ENCODE measurements at places on chromosomes 16 and 17. TPM values are rescaled to one million over a fixed set of nuclear protein-coding genes. Genes with fewer than 3 reads are reported as not detected.

DNA sequence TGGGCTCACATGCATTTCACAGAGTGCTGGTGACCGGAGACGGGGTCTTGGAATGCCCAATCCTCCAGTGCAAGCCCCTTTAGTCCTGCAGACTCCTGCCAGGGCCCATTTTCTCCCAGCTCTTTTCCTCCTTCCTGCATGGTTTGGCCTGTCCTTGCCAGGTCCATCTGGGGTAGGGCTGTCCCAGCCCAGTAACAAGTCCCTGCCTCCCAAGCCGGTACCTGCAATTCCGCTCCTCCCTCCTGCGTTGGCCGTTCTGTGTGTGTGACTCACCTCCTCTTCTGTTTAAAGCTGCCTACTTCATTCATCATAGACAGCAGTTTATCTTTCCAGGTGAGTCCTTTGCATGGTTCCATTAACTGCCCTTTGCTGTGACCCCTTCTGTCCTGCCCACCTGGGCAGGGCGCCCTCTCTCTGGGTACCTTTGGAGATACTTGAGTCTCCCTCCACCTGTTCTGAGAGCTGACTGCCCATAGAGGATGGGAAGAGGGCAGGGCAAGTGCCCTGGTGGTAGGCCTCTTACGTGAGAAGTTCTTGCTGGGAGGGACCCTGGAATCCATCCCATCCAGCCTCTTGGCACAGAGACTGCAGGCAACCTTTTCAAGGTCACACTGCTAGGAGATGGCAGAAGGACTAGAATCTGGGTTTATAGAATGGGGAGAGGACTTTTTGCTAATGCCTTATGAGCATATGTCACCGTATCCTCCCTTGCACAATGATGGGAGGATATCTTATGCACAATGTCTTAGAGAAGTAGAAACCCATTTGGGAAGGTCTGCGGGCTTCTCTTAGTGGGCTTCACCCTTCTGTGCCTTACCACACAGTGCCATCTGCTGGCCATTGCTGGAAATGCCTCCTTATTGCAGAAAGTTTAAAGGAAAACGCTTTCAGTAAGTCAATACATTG lies 29.7 kb upstream of the LGALS9 start:
- no peaks in the 10 kb centered on the region for H3K27me3 ChIP-seq
- peaks cover 16% of the 10 kb centered on the region for H3K4me1 ChIP-seq
- H3K36me3 ChIP-seq, result peaks cover 29% of the 10 kb centered on the region
- H3K4me3 ChIP-seq, result no peak overlapping the region
- peak; percentile 88 for DNase-seq

DNA sequence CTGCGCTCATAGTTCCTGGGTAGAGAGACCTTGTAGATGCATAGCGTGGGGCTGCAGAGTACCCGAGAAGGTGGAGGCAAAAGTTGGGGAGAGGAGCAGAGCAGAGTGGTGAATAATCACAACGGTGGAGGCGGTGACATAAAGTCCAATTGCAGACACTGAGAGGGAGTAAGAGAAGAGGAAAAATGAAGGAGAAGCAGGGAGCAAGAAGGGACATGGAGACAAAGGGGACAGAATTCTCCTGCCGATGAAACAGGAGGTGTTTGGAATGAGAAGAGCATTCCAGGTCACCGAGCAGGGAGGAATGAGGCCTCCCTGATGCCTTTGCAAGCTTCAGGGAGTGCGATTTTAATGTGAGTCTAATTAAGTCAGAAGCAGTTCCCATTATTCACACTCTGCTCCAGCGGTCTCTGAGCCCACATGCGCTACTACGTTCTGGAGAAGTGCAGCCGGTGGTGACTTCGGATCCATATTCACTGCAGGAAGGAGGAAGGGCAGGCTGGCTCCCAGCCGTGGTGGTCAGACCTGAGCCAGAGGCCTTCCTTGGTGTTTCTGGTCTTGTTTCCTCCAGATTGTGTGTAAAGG lies 108.0 kb upstream of the DNAH9 start:
- no peak overlapping the region for H3K27ac ChIP-seq
- H3K4me3 ChIP-seq, result no peak overlapping the region
- no peaks in the 10 kb centered on the region for H3K36me3 ChIP-seq

DNA sequence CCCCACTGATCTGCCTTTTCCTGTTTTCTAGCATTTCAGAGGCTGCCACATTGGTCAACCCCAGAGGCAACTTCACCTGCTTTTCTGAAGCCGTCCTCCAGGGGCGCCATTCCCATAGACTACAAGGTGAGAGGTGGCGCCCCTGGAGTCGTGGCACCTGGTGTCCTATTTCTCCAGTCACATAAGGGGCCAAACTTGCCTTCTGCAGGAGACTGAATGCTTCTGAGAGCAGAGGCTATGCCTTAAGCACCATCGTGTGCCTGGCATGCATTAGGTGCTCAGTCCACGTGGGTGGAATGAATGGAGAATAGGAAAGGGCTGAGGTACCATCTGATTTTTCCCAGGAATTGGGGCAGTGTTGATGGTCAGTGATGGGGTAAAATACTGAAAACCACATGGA lies 164.8 kb downstream of the HAPSTR1 start:
- H3K27ac ChIP-seq, result no peak overlapping the region
- peaks cover 2% of the 10 kb centered on the region for H3K27me3 ChIP-seq
- H3K4me3 ChIP-seq, result no peak overlapping the region

DNA sequence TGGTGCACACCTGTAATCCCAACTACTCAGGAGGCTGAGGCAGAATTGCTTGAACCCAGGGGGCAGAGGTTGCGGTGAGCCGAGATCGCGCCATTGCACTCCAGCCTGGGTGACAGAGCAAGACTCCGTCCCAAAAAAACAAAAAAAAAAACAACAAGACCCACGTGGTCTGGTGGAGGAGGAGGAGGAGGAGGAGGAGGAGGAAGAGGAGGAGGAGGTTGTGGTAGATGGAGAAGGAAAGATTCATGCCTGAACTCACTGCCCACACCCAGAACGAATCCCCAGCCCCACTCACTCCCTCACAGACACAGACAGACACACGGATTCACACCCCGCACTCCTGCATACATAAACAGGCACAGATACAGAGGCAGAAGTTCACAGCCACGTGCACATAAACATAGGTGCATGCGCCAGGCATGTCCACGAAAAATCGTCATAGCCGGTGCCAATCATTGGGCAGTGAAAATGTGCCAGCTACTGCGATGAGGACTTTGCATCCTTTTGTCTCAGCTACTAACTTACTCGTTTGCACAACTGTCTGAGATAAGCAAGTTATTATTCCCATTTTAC lies 138.5 kb downstream of the WSCD1 start:
- H3K36me3 ChIP-seq, result no peaks in the 10 kb centered on the region
- no peaks in the 10 kb centered on the region for H3K4me1 ChIP-seq
- no peak overlapping the region for H3K4me3 ChIP-seq
- DNase-seq, result no peak

GRCh38 chr17:1124896-1125787 lies 54.6 kb downstream of the ABR start:
- no peak for DNase-seq
- no peak overlapping the region for H3K27ac ChIP-seq
- H3K27me3 ChIP-seq, result no peaks in the 10 kb centered on the region

GRCh38 chr17:55314784-55315491 lies 50.2 kb downstream of the HLF start:
- no peaks in the 10 kb centered on the region for H3K36me3 ChIP-seq
- DNase-seq, result no peak
- no peaks in the 10 kb centered on the region for H3K4me1 ChIP-seq
- H3K27ac ChIP-seq, result no peak overlapping the region
- peaks cover 22% of the 10 kb centered on the region for H3K27me3 ChIP-seq

DNA sequence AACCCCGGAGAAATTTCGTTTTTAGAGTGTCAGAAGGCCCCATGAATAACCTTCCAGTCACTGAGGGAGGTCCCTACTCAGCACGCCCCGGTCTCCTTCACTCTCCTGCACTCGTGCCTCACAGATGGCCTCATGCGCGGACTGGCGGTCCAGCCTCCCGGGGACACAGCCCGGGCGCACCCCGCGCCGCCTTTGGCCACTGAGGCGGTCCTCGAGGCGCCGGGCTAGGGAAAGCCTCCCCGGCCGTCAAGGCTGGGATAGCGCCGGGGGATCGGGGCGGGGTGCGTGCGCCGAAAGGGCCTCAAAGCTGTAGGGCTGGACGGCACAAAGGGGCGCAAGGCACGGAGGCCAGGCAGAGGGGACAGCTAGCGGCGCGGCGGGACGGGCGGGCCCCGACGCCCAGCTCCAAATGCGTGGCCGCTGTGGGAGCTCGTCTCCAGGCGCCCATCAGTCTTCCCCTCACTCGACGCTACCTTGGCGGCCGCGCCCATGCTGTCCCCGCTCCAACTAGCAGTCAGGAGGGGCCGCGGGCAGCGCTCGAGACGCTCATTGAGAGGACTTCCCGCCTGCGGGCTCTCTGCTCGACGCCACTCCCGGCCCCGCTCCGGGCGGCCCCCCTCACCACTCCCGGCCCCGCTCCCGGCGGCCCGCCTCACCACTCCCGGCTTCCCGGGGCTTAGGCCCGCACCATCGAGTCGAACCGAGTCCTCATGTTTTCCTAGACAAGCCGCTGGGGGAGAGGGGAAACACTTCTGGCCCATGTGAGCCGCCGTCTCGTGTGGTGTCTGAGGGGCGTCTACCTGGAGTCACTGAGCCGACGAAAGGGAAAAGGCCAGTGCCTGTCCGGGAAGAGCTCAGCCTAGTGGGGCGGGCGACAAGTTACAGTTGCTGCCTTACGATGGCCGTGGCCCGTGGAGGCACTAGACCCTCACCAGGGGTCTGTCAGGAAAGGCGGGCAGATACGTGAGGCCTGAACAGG lies at the start of gene USP6:
TSS of gene USP6 (plus strand) at position 360 of the 979 bp plus-strand sequence. CDS start 14,336 bp downstream, outside the sequence.
- H3K36me3 ChIP-seq, result peaks cover 21% of the 10 kb centered on the region
- peaks cover 38% of the 10 kb centered on the region for H3K27me3 ChIP-seq
- peaks cover 14% of the 10 kb centered on the region for H3K4me1 ChIP-seq

DNA sequence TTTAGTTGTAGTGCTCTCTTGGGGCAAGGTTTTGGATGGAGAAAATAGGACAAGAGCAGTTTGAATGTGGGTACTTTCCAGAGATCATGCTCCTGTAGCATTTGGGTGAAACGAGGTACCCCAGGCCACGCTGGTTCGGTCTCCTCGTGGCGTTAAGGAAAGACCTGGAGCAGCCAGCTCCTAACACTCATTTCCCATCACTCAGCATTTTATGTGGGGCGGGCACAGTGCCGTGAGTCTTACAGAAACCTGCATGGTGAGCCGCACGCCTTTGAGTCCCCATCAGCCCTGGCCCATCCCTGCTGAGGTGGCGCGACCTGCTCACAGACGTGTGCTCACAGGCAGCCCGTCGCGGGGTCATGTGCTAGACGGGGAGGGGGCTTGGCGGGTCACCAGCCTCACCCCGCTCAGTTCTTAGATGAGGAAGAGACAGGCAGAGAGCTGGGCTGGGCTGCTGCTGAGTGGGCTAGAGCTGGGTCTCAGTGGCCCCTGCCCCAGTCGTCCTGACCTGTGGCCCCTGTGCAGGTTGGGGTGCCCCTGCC lies 37.3 kb downstream of the TBCD start:
- no peaks in the 10 kb centered on the region for H3K4me1 ChIP-seq
- no peaks in the 10 kb centered on the region for H3K36me3 ChIP-seq
- H3K27ac ChIP-seq, result no peak overlapping the region
- no peaks in the 10 kb centered on the region for H3K27me3 ChIP-seq
- H3K4me3 ChIP-seq, result no peak overlapping the region
- DNase-seq, result no peak

GRCh38 chr17:39357488-39357887 lies 43.9 kb downstream of the FBXL20 start:
- no peak overlapping the region for H3K4me3 ChIP-seq
- DNase-seq, result no peak
- H3K4me1 ChIP-seq, result no peaks in the 10 kb centered on the region
- H3K27me3 ChIP-seq, result no peaks in the 10 kb centered on the region

- H3K27me3 ChIP-seq, result peaks cover 2% of the 10 kb centered on the region
- H3K4me1 ChIP-seq, result no peaks in the 10 kb centered on the region
- no peak overlapping the region for H3K27ac ChIP-seq
- H3K36me3 ChIP-seq, result no peaks in the 10 kb centered on the region
- H3K4me3 ChIP-seq, result no peak overlapping the region
Observed at GRCh38 chr16:77700846-77701245, 21.5 kb upstream of the NUDT7 start.

GRCh38 chr16:12124742-12125141 lies 148.2 kb downstream of the SNX29 start:
- H3K4me3 ChIP-seq, result no peak overlapping the region
- H3K36me3 ChIP-seq, result no peaks in the 10 kb centered on the region
- no peak for DNase-seq
- no peaks in the 10 kb centered on the region for H3K27me3 ChIP-seq
- H3K4me1 ChIP-seq, result peaks cover 12% of the 10 kb centered on the region
- no peak overlapping the region for H3K27ac ChIP-seq

PRKCA gene
- 76.9 TPM for total RNA-seq

SUPT6H gene
- total RNA-seq, result 72.8 TPM

SLC16A13 gene
- total RNA-seq, result 14.8 TPM

GINS2 gene
- total RNA-seq, result 51.3 TPM

MSL1 gene
- total RNA-seq, result 83.2 TPM

FBXO39 gene
- 1.9 TPM for total RNA-seq

RUNDC3A gene
- total RNA-seq, result not detected

JUP gene
- 6.0 TPM for total RNA-seq

PRSS22 gene
- not detected for total RNA-seq

PRSS36 gene
- total RNA-seq, result 0.95 TPM

Measured in activated CD8-positive, alpha-beta T cell treated with anti-CD3 and anti-CD28 coated beads, Interleukin-2, amount 10 ng/mL, durations not matched to agents 7 days and 5 days (primary cell).